Stimulated activated CD4-positive, alpha-beta T cell treated with anti-CD3 and anti-CD28 coated beads, TNF-alpha, amount 100 ng/mL, for 48 hours (primary cell): ENCODE measurements at places on chromosomes 4 and X.

DNA sequence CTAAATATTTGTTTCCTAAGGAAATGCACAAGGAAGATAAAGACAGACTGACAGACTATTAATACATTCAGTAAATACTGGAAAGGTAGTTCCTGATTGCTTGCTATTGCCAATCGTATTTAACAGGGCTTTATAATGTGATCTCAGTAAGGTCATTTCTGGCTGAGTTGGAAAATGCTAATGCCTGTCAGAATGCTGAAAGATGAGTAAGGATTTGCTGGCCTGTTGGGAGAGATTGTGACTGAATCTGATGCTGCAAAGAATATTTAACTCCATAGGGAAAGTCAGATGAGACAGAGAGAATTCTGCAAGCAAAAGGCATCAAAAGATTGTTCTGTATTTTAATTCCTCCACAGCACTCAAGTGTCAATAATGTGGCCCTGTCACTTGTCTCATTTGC is 169.0 kb downstream of the BEND2 start:
- no peak for DNase-seq

DNA sequence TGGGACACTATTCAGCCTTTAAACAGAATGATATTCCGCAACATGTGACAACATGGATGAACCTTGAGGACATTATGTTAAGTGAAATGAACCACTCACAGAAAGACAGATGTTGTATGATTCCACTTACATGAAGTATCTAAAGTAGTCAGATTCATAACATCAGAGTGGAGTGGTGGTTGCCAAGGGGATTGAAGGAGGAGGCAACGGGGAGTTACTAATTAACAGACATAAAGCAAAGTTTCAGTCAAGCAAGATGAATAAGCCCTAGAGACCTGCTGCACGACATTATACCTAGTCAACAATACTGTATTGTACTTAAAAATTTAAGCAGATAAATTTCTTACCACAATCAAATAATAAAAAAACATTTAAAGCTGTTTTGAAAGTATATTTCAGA is 105.0 kb upstream of the NR0B1 start:
- no peak for DNase-seq

DNA sequence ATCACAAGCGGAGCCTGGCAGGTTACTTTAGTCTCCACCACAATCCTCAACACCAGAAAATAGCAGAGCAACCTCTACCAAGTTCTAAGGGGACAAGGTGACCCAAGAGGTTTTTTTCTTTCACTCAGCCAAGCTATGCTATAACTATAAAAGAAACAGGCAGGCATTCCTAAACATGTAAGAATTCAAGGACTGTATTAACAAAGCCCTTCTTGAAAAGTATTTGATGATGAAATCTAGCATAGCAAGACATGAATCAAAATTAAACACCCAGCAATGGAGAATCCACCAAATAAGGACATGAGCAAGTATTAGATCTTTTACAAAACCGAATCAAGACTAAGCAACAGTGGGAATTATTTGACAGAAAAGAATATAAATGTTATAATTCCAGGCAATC is 25.7 kb upstream of the C1QTNF7 start:
- no peak for DNase-seq

DNA sequence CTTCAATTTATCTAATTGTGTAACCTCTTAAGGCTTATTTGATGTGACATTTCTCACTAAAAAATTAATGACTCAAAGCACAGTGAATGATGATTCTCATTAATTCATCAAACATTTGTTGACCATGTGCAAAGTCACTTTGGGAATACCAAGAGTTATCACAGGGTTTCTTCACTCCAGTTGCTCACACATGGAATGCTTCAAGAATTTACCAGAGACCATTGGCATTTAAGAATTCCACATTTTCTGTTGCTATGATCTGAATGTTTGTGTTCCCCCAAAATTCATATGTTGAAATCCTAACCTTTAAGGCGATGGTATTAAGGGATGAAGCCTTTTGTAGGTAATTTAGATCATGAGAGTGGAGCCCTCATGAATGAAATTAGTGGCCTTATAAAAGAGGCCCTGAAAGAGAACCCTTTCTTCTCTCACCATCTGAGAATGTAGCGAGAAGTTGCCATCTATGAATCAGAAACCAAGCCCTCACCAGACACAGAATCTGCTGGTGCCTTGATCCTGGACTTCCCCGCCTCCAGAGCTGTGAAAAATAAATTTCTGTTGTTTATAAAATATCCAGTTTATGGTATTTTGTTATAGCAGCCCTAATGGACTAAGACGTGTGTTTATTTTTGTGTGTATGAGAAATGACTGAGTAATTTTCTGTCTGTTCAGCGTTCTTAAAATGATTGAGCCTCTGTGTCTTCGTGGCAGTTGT is 16.4 kb upstream of the SRPX start:
- no peak for DNase-seq

GRCh38 chrX:40700640-40701342 is 34.6 kb downstream of the MED14 start:
- DNase-seq = no peak

DNA sequence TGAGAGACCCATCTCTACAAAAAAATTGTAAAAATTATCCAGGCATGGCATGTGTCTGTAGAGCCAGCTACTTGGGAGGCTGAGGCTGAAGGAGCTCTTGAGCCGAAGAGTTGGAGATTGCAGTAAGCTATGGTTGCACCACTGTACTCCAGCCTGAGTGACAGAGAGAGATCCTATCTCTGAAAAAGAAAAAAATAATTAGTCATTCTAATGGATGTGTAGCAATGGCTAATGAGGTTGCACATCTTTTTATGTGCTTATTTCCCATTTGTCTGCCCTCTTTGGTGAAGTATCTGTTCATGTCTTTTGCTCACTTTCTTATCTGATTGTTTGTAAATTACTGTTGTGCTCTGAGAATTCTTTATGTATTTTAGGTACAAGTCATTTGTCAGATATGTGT is 19.0 kb upstream of the MAML3 start:
- no peak for DNase-seq

DNA sequence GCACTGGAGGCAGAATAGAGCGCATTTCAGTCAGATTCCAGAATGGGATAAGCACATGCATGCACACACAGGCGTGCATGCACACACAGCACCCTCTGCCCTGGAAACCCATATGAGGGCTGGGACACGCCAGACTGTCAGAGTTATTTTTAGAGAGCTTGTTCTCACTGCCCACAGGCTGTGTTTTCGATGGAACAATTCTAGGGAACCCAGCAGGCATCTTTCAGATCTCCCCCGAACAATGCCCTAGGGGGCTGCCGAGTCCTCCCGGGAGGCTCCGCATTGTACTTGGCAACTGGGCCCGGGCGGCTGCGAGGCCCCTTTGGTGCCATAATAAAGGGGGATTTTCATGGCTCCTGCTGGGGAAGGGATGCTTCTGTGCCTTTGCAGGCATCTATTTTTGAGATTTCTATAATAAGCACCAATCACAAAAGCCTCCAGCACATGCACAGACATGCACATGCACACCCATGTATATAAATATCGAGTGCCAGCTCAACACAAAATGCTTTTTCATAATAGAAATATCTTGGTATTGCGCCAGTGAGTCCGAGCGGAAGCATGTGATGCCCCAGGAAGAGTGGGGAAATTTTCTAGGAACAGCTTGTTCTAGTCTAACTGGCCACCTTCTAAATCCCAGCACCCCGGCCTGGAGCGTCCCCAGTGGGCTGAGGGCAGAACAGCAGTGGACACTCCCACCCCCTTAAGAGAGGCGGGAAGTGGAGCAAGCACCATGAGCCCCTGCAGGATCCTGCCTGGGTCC is 88.5 kb downstream of the PHKA2 start:
- DNase-seq = no peak

- no peak for DNase-seq
Measured at GRCh38 chr4:119314356-119314755, 7.6 kb downstream of the FABP2 start.

GRCh38 chrX:16368696-16369095 is 201.4 kb downstream of the MAGEB17 start:
- no peak for DNase-seq

DNA sequence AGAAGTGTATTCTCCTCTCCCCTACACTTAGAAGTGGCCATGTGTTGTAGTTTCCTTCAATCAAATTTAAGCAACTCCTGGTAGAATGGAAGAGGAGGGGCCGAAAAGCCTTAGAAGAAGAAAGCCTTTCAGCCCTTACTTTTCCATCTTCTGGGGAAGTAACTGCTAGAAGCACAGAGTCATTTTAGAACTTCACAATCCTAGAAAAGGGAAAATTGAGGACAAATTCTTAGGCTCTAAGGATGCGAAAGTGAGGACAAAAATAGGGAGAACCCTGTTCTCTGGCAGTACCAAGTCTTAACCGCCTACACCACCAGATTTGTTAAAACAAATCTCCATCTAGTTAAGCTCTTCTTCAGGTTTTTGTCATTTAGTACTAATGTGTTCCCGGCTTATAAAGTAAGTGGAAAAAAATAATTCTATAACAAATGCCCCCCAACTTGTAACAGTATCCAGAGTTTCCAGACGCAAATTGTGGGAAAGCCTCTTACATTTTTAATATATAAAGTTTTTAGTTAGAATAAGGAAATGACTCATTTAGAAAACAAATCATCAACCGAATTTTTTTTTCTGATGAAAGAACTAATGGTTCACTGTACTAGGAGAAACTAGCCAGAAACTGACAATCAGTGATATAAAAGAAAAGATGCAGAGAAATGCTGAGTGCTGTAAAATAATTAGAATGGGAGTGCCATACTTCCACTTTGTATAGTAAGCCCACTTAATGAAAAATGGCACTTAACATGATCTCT is 76.0 kb downstream of the ARAP2 start:
- DNase-seq = no peak

GRCh38 chrX:37867536-37868153 is 20.3 kb upstream of the DYNLT3 start:
- no peak for DNase-seq

GRCh38 chrX:134773041-134773440 is 114.8 kb upstream of the PLAC1 start:
- no peak for DNase-seq

- no peak for DNase-seq
Measured at GRCh38 chr4:38330321-38330720, 333.7 kb upstream of the KLF3 start.
